ENCODE measurements at places on chromosomes 4 and X.

- DNase-seq = no peak
Observed at GRCh38 chr4:4395849-4396627, 9.1 kb downstream of the NSG1 start.

DNA sequence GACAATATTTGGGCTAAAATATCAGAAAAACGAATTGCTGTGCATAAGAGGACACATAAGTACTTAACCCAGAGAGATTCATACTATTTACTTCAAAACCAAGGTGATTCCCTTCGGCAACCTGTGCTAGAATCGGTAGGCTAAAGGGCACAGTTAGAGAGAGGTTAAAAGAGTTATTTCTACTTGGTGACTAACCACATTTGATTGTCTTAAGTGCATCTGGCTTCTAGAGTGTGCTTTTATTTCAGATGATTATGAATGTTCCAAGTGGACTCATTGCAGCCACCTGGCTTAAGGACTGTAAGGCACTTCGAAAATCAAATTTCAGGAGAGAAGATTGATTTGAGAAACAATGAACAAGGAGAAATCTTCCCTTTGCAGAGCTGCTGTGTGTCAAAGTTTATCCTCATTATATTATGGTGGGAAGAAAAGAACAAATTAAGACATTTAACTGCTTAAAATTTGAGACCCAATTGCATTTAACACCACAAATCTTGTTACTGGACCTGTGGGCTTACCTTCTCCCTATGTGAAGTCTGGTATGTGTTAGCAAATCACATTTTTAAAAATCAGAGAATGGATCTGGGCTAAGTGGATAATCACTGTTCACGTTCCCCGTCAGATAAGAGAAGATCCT is 34.0 kb downstream of the PHOX2B start:
- no peak for DNase-seq

DNA sequence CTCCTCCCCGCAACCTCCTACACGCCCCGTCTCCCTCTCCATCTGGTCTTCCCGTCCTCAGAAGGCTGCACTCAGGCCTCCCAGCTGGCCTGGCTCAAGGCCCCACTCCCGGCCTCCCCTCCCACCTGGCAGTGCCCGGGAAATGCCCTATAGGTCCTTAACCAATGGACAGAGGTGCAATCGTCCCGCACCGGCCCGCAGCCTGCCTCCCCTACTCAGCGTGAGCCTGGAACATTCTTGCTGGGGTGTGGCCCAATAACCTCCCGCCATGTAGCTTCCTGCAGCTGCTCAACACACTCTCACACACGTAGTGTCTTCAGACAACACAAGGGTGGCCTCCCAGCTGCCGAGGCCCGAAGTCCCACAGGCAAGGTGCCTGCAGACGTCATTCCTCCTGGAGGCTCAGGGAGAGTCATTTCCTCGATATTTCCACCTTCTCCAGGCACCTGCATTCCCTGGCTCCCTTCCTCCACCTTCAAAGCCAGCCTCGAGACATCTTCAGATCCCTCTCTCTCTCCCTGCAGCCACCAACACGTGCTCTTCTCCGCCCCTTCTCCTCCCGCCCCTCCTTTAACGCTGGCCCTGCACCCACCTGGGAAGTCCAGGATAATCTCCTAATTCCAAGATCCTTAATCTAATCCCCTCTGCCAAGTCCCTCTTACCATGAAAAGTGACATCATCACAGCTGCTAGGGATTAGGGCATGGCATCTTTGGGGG is 56.2 kb downstream of the ADRA2C start:
- no peak for DNase-seq

DNA sequence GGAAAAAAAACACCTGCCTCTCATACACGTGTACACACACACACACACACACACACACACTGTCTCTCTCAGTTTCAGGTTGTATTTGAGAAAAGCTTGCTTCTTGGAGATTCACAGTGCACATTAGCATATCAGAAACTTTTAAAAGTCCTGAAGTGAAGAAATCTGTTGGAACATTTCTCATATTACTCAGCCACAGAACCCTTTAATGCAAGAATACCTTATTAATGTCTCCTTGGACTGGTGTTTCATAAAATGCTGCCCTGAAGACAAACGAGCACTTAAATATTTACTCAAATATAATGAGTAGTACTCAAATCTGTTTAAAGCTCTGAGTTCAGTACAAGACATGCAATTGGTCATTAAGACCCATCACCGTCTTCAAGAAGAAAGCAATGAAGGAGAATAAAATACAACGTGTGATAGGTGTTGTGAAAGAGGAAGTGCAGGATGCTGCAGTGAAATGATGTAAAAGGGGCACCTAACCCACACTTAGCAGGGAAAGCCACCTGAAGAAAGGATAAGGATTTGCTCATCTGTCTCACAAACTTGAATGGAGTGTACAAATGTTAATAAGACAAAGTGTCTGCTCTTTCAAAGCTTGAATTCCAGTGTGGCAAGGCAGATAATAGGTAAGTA is 57.0 kb downstream of the DCLK2 start:
- no peak for DNase-seq

DNA sequence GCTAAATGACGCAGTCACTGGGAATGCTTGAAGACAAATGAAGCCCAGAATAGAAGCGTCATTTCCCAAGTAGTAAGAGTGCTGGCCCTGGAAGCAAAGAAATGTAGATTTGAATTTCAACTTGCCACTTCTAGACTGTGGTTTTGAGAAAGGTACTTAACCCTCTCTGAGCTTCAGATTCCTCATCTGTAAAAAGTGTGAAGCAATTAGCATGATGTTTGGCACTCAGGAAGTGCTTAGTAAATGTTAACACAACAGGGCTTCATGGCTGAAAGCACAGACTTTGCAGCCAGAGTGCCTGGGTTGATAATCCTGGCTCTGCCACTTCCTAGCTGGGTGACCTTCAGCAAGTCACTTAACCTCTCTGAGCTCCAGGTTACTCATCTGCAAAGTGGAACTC is 147.4 kb upstream of the RPS6KA3 start:
- no peak for DNase-seq

- DNase-seq = no peak
Observed at GRCh38 chr4:55793479-55793878, 26.1 kb upstream of the EXOC1L start.

DNA sequence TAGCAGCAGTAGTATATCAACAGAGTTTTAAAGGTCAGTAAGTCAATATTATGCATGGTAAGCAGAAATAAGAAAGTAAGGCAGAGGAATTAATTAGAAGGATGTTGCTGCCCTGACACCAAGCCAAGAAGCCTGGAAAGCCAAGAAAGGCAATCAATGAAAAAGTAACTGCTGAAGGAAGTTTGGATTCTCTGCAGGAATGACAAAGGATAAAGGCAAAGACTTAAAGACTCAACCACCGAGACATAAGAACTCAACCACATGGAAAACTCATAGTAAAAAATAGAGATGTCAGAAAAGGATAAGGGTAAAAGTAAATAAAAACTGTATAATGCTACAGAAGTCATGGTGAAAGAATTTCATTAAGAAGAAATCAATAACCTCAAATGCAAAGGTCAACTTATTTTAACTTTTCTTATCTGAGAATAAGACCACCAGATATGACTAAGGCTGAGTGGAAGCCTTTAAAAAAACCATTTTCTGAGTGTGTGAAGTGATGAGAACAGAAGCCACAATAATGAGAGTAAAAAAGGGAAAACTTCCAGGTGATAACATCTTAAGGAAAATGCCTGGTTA is 55.2 kb downstream of the NEK1 start:
- no peak for DNase-seq
